Renal cortex interstitium (tissue), 15 donors: ENCODE measurements at places on chromosomes 6 and 20.

DNA sequence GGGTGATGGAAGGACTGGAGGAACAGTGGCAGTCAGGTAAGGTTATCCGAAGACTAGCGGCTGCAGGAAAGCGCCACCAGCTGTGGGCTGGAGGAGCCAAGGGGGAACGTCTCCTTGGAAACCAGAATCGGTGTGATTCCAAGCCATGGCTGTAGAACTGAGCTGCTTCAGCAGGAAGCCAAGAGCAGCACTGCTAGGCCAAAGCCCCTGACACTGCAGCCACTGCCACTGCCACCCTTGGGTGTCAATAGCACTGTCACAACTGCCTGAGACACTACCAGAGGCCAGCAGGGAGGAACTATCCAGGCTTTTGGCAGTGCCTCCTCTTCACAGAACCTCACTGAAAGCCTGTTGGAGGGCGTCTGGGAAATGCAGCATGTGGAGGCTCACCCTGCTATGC, 289.6 kb upstream of the SUPT3H start:
- DNase-seq: no peak

DNA sequence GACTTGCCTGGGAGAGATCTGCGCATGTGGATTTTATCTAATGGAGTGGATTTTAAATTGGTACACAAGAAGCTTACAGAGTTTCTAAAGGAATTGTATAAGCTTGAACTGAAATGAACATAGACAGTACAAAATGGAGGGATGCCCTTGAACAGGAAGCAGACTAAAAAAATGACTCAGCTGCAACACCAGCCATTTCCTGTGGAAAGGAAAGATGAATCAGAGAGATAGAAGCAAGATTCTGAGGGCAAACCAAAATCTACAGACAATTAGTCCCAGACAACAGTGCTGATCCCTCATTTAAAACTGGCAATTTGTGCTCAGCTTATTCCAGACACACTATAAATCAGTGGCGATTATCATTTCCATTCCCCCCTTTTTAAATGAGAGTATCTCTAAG, 114.6 kb upstream of the TCF21 start:
- DNase-seq: no peak

DNA sequence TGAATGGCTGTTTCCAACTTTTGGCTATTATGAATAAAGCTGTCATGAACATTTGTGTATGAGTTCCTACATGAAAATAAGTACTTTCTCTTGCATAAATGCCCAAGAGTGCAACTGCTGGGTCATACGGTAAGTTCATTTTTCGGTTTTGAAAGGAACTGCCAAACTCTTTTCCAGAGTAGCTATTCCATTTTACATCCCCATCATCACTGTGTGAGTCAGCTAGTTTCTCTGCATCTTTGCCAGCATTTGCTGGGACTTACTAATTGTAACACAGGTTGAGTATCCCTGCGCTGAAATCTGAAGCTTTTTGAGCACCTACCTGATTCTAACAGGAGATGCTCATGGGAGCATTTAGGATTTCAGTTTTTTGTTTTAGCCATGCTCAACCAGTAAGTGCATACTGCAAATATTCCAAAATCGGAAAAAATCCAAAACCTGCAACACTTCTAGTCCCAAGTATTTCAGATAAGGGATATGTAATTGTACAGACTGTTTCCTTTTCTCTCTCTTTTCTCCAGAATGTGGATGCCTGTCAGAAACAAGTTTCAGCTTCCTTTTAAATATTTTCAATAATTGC, 118.4 kb downstream of the DTNBP1 start:
- no peak for DNase-seq

- DNase-seq: no peak
These were observed 75.2 kb downstream of the RAMACL start for GRCh38 chr6:166511316-166511715.

DNA sequence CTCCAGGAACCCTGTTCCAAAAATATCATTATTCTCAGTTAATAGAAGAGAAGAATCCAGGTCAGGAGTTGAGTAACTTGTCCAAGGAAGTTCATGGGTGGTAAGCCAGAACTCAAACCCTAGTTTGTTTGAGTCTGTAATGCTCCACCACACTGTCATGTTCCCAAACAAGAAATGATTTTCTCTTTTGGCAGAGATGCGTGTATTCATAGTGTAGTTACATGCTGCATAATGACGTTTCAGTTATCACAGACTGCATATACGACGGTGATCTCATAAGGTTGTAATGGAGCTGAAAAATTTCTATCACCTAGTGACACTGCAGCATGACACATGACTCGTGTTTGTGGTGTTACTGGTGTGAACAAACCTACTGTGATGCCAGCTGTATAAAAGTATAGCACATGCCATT, 102.6 kb downstream of the TULP4 start:
- DNase-seq: no peak

GRCh38 chr6:100078509-100078908, 84.5 kb upstream of the MCHR2 start:
- DNase-seq: no peak

DNA sequence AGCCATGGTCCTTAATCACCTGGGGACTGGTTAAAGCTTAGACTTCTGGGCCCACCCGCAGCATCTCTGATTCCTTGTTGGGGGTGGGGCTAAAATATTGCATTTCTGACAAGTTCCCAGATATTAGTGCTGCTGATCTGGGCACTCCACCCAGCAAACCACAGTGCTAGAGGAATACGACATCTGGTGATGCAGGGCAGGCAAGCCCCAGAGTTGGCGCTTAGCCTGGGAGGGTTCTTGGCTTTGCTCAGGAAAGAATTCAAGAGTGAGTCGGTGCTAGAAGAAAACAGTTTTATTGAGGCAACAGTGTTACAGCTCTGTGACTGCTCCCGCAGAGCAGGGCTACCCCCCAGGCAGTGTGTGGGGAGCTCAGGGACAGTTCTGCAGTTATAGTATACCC, 210.7 kb downstream of the TFAP2C start:
- DNase-seq: no peak

- DNase-seq: no peak
These were observed 786 bp downstream of the ADRM1 start for GRCh38 chr20:62303340-62304226.

GRCh38 chr6:37277001-37277409, 19.1 kb upstream of the TMEM217 start:
- DNase-seq: no peak

DNA sequence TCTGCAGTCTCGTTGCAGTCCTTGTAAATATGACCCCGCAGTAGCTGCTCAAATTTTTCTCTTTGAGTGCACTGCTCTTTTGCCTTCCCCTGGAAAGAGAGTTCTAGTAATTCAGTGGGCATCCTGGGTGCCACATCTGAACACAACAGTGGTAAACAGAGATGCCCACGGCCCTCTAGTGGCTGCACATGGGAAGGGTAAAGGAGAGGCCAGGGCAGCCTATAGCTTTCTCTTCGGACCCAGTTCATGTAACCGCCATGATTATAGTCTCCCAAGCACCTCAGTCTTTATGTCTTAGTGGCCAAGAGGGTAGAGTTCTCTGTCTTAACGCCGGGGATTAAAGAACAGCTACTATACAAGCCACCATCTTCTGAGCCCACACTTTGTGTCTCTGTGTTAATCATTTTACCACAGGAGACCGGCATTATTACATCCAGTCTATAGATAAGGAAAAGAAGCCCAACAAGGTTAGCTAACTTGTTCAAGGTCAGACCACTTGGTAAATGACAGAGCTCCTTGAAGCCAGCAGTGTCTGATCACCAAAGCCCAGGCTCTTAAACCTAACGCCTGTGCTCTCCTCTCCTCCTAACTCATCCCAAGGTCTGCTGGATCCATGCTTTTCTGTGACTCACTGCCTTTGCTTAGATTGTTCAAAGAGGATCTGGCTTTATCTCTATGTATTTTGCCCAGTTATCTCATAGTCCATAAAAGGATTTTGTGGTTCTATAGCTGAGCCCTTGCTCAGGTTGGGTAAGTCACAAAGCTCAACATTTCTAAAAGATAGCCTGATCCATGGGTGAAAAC, 81.8 kb downstream of the ISM1 start:
- no peak for DNase-seq

DNA sequence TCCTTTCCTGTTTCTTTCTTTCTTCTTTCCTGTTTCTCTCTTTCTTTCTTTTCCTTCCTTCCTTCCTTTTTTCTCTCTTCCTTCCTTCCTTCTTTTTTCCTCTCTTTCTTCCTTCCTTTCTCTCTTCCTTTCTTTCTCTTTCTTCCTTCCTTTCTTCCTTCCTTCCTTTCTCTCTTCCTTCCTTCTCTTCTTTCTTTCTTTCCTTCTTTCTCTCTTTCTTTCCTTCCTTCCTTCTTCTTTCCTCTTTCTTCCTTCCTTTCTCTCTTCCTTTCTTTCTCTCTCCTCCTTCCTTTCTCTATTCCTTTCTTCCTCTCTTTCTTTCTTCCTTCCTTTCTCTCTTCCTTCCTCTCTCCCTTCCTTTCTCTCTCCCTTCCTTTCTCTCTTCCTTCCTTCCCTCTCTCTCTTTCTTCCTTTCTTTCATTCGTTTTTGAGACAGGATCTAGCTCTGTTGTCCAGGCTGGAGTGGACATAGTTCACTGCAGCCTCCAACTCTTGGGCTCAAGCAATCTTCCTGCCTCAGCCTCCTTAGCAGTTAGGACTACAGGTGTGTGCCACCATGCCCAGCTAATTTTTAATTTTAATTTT, 170.8 kb upstream of the GMDS start:
- no peak for DNase-seq
